ENCODE measurements at places on chromosomes 2 and 18.

DNA sequence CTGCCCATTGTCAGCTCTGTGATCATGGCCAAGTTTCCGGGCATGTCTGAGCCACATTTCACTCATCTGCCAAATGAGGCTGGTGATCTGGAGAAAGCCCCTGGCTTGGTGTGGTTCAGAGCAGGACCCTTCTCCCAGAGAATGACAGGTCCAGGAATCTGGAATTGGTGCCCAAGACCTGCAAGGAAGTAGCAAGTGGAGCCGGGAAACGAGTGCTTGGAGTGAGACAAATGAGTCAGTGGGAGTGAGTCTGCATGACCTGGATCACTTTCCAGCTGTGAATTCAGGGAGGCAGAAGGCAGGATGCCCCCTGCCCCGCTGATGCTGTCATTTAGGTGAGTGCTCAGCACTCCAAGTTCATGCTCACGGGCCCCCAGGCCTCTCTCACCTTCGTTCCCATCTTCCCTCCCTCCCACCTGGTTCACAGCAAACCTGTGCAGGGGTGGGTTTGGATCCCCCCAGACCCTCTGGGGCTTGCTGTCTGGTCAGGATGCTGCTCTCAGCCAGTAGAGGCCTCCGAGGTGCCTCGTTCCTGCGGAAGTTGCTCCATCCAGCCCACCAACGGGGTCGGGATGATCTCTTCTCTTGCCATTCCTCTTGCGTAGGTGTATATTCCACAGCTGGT lies 104.4 kb downstream of the INHBB start:
- DNase-seq, result no peak

GRCh38 chr2:134936691-134937090 lies 18.1 kb downstream of the CCNT2 start:
- DNase-seq, result no peak

GRCh38 chr2:48566592-48567310 lies 36.8 kb downstream of the STON1 start:
- no peak for DNase-seq

DNA sequence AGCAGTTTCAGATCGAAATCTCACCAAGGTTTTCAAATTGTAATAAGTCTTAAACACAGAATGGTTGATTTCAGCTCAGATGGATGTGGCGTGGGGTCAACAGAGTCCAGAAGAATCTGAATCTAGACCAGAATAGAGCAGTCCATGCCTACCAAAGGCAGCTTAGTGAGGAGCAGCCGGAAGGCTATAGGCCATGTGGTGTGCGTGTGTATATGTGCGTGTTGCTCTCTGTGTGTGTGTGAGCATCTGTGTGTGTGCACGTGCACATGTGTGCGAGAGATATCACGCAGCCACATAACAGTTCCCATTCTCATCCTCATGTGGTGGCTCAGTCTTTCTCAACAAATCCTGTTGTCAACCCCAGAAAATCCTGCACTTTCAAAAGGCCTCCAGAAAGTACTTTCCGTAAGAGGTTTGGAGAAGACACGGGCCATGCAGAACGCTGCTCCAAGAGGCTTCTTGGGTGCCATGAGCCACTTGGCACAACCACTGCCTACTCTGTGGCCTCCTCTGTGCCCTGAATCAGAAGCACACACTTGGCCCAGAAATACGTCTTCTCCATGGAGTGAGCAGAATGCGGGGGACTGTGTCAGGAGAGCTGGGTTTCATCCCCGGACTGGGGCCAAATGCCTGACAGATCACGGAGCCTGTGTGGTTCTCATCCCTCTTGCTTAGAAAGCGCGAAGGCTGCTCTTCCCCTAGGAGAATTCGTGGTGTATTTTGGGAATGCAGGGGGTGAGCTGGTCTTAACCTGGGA lies 67.3 kb downstream of the ACKR3 start:
- DNase-seq, result no peak

GRCh38 chr2:45315861-45316260 lies 295.2 kb downstream of the SRBD1 start:
- DNase-seq, result no peak

DNA sequence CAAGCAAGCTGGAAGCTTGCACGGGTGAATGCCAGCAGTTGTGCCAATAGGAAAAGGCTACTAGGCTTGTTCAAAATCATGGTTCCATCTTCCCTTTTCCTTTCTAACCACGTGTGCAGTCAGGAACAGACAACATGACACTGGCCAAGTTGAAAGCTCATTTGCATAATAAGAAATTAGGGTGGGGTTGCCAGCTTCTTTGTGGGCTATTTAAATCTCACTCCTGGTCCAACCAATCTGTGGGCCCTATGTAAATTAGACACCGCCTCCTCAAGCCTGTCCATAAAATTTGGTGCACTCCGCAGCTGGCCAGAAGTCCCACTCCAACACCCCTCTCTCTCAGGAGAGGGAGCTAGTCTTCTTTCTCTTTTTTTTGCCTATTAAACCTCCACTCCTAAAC lies 1948.4 kb upstream of the PIK3C3 start:
- DNase-seq, result no peak

GRCh38 chr2:67516899-67517530 lies 119.9 kb downstream of the ETAA1 start:
- no peak for DNase-seq

- DNase-seq, result no peak
These were observed 26.9 kb downstream of the AGAP1 start for GRCh38 chr2:235520787-235521186.

DNA sequence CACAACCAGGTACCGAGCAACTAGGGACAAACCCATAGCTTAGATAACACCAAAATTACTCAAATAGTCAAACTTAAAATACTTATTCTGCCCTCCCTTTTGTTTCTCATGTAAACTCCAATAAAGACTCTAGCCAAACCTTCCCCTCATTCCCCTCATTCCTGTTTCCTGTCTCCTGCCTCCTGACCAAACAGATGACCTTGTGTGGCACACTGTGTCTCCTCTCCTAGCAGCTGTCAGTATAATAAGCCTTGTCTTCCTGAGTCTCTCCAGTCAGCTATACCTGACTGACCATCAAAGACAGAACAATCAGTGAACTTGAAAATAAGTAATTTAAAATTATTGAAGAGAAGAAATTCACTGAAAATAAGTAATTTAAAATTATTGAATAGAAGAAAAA lies 14.3 kb downstream of the SULT1C4 start:
- no peak for DNase-seq

DNA sequence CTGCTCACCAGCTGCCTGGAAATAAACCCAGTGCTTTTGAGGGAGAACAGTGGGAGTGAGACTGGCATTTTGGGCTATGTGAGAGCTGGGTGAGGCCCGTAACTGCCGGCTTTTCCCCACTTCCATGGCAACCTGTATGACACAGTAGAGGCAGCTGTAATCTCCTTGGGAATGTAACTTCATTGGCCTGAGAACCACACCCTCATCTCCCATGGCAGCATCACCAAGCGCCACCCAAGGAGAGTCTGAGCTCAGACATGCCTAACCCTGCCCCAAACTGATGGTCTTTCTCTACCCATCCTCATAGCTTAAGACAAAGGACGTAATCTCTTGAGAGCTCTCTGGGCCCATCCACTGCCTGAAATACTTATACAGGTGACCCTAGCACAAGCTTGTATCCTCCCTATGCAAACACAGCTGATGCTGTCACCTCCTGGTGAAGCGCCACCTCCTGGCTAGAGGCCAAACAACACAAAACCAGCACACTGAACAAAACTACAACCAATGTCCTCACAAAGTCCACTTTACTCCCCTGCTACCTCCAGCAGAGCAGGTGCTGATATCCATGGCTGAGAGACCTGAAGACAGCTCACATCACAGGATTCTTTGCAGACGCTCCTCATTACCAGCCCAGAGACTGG lies 763.4 kb upstream of the NRXN1 start:
- no peak for DNase-seq
